ENCODE measurements at places on chromosomes 13 and 19. TPM values are rescaled to one million over a fixed set of nuclear protein-coding genes. Genes with fewer than 3 reads are reported as not detected.

GRCh38 chr13:27014406-27015359 lies 156.9 kb downstream of the USP12 start:
- no peak for DNase-seq

DNA sequence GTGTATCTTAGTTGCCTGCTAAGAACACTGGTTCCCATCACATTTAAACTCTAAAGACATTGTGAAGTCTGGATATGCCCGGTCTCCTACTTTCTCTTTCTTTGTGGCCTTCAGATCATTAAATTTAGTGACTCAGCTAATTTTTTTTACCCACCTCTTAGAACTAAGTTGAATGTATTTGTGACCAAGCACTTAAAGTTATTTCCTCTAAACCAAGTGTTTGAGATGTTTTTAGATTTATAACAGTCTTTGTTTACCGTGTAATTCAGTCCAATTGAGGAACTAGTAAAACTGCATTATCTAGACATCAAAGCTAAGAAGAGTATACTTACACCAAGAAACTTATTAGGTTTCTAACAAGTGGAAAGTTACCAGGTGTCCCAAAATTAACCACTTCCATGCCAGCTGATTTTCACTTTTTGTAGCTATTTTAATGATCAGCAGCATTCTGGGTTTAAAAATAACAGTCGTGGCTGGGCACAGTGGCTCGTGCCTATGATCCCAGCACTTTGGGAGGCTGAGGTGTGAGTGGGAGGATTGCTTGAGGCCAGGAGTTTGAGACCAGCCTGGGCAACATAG lies 53.1 kb downstream of the ARHGAP35 start:
- no peak for DNase-seq

DNA sequence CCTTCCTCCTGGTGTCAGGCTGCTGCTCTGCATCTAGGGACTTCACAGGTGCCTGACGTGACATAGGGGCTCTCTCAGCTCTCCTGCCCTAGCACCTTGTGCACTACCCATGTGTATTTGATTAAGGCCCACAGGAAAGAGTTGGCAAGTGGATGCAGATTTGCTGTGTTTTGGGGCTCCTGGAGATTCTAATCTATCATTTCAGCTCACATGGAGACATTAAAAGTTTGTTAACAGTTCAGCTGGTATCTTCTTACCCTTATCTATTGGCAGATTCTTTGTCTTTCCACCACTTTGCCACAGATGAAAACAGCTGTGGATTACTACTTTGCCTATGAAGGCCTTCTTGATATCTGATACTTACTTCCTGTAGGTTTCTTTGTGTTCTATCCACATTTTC lies 41.9 kb downstream of the WASF3 start:
- DNase-seq: no peak

- DNase-seq: no peak
Observed at GRCh38 chr19:33291623-33292534, 10.5 kb downstream of the CEBPA start.

GRCh38 chr13:74117207-74117705 lies 16.9 kb downstream of the KLF12 start:
- DNase-seq: no peak

- DNase-seq: no peak
Observed at GRCh38 chr19:44002212-44002565, 568 bp upstream of the ZNF230 start.

DNA sequence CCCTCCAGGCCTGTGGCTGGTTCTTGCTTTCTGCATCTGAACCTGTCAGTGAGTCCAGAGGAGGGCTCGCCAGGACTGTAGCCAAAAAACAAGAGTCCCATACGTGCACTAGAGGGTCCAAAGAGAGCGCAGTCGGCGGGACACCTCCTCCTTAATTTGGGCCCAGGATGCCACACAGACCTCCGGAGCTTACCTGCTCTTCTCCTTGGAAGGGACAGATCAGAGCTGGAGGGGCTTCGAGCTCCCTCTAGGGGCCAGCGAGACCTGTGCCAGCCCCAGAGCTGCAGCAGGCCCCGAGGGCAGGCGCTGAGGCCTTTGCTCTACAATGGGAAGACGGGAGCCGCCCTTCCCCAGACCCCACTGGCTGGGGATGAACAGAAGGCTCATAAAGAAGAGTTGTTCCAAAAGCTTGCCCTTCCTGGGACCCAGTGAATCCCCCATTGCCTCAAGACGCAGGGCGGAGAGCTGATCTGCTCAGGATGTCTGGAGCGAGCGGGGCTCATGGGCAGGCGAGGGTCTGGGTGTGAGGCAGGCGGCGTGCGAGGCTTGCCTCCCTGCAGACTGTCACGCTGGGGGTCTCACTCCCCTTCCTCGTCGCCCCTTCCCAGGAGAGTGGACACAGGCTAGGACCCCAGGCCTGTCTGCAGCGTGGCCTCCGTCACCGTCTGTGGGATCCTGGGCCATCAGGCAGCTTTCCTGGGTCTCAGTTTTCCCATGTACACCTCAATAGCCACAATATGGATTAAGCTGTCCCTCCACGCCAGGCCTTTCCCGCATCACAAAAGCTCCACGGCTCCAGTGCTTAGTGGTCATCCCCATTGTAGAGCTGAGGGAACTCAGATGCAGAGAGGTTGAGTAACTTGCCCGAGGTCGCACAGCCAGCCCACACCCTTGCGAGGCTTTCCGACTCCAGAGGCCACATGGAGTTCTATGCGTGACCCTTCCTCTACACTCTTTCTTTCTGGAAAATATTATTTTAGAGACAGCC lies 46.9 kb upstream of the VSTM2B start:
- no peak for DNase-seq

DNA sequence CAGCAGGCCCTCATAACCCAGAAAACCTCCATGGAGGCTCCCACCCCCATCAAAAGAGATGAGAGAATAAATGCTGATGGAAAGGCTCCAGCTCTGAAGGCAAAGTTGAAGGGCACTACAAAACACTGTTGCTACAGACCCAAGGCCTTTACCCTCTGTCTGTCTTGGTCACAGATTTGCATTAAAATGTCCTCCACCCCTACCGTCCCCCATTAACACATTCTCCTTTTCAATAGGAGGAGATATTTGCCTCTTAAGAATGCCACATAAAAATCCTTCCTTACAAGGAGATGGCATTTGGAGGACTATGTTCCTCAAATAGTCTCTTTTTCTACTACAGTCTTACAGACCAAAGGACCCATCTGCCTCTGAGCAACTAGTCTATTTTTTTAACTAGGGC lies 361.5 kb downstream of the ENOX1 start:
- DNase-seq: no peak

GRCh38 chr19:18745931-18746330 lies 45.2 kb downstream of the COMP start:
- no peak for DNase-seq

- peak; percentile 80 for DNase-seq
Observed at GRCh38 chr13:52850396-52851136, 2.1 kb upstream of the PCDH8 start.

DNA sequence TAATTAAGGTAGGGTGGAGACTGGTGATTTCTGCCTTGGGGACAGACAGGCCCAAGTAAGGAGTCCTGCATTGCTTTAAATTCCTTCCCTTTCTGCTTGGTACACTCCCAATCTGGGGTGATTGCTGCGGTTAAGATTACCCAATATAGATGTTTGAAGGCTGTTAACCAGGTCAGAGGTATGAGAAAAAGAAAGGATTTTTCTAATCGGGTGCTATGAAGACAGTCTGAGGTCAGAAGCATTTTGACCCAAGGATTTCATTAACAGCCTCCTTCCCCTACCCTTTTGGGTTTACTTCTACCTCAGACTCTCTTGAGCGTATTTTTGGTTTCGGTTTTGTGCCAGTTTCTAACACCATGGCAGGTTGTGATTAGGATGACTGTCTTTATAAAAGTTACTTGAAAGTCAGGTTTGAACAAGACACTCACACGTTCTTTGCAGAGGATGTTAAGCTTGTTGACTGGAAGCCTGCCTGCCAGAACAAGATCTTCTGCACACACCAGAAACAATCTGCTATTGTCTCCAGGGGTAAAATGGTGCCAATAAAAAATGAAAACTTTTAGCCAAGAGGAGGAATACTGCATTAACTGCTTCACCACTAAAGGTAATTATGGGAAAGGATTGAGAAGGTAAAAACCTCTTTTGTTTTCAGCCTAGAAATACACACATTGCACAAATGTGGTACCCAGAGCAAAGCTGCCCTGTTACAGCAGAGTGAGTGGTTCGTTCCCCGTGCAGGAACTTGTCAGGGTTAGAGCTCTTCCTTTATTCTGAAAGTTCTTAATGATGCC lies 108.8 kb downstream of the NDFIP2 start:
- no peak for DNase-seq

- DNase-seq: no peak
Observed at GRCh38 chr13:107277911-107278310, 710.0 kb upstream of the ARGLU1 start.

GRCh38 chr13:35812736-35813135 lies 318.4 kb downstream of the DCLK1 start:
- DNase-seq: no peak

DNA sequence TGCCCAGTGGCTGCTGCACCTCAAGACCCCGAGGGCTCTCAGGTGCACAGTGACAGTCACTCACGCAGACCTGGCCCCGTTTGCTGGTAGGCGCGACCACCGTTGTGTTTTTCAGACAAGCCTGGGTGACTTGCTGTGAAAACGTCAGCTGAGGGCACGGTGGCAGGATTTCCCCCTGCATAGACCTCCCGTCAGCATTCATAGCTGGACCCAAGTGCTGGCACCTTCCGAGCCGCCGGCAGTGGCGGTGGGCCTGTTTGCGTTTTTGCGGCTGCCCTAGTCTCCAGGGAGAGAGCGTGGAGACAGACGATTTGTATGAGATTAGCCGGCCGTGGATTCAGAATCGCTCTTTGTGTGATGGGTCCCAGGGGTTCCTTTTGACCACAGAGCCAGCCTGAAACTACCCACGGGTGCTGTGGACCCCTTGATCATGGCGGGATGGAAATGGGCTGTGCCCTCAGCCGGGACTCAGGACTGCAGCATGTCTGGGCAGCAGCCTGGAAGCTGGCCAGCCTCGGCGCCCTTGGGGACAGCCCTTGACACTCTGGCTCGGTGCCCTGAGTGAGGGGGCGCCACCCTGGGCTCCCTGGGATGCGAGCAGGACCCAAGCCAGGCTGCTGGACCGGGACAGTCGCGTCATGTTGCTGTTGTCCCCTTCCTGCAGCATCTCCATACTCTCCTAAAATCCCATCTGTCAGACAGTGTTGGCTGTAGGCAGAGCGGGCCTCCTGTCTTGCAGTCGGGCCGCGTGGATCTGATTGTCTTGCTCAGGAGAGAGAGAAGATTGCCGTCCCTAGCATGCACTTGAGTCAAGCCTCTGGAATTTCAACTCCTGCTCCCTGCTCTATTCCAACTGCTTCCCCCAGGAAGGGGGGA lies 8.6 kb downstream of the KDM4B start:
- DNase-seq: no peak

- DNase-seq: no peak
Observed at GRCh38 chr13:42153199-42154113, 105.0 kb downstream of the DGKH start.

GRCh38 chr13:47139519-47139918 lies 242.7 kb upstream of the HTR2A start:
- DNase-seq: no peak

- no peak for DNase-seq
Observed at GRCh38 chr19:48378194-48378570, 13.2 kb downstream of the KDELR1 start.

DNA sequence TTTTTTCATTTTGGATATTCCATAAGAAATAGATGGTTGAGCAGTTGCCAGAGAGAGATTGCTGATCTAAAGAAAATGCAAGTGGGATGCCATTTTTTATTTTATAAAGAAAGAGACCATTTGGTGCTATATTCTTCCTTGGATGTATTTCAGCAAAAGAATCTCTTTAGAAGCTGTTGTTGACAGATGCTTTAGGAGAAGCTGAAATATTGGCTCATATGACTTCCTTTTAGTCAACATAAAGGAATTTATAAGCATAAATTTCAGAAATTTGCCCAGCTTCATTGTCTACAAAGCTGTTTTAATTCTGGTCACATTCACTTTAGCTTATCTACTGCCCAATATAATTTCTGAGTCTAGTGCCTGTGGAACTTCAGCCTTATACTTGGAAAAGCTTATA lies 36.9 kb downstream of the POLR1D start:
- DNase-seq: no peak

- DNase-seq: no peak
Observed at GRCh38 chr13:36788276-36788675, 30.7 kb upstream of the RFXAP start.

DNA sequence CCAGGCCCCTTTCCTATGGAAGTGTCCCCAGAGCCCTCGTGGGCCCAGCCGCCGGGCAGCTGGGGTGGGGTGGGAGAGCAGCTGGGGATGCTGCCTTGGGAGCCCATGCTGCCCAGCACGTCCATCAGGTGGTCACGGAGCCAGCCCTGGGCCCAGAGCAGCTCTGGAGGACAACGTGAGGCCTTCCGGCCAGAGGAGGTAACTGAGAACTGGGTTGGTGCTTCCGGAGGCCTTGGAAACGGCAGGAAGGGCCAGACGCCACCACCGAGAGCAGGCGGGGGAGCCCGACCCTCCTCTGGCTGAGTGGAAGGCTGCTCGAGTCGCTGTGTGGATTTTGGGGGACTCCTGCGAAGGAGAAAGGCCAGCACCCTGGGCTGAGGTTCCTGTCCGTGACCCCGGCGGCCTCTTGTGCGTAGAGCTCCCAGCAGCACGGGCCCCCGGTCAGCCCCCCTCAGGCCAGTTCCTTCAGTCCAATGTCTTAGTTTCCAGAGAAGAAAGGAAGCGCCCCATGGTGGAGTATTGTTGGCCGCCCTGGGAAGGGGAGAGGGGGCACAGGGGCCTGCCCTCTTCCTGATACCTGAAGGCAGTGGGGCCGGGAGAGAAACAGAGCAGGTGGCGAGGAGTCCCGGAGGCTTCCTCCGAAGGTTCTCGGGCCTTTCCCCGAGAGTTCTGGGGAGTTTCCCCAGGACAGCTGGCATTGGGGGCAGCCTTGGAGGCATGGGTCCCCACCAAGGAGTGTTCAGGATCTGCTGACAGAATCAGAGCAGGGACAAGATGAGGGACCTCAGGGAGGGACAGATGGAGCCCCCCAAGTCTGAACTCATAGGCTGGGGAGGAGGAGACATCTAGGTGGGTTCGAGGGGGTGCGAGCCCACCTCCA lies 68.8 kb downstream of the MLLT1 start:
- no peak for DNase-seq

- no peak for DNase-seq
Observed at GRCh38 chr13:27472941-27473340, 22.6 kb upstream of the MTIF3 start.

DNA sequence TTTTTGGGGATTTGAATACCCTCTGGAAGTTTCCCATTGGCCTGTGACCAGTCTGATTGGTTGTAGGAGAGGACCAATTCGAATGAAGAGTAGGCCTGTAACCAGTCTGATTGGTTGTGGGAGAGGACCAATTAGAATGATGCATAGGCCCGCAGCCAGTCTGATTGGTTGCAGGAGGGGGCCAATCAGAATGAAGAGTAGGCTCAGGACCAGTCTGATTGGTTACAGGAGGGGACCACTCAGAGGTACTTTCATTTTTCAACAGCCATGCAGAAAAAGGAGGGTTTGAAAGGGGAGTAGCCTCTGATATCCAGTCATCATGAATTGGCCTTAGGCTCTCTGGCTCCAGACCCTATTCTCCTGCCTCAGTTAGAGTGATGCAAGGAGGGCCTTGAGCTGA lies 30.4 kb upstream of the SLC1A5 start:
- DNase-seq: no peak

Gene CGB5
- not detected for total RNA-seq

Gene LAIR1
- total RNA-seq: 26.8 TPM

Gene FXYD3
- 1.5 TPM for total RNA-seq

Gene SIAH3
- total RNA-seq: not detected

Gene LILRA1
- 0.86 TPM for total RNA-seq

Gene RNF126
- 19.2 TPM for total RNA-seq

Gene SCN1B
- total RNA-seq: 73.6 TPM

Gene RXFP2
- total RNA-seq: not detected

Gene ANGPTL8
- total RNA-seq: 4.0 TPM

Gene GGN
- total RNA-seq: 0.15 TPM

Gene DACH1
- 1.7 TPM for total RNA-seq

Gene TMEM150B
- 3.1 TPM for total RNA-seq

Gene CCDC194
- total RNA-seq: not detected

Measured in left cardiac atrium (tissue), 4 donors.